HFF-Myc (cell line): ENCODE measurements at places on chromosomes 2 and 18.

GRCh38 chr2:192216336-192216735 is 21.6 kb upstream of the TMEFF2 start:
- no peak for DNase-seq

DNA sequence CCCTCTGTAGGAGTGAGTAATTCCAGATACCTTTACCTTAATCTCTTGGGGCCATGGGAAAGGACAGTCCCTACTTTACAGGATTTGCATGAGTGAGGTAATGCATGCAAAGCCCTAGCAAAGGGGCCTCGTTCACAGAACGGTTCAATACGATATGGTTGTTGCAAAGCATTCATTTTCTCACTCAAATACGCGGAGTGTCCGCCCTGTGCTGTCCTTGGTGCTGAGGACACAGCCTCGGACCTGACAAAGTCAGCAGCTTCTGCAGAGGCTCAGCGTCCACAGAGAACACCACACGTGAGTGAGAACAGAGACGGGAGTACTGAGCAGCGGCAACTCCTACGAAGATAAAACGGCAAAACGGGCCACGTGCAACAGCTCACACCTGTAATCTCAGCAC is 125.7 kb downstream of the EIPR1 start:
- no peak for DNase-seq

DNA sequence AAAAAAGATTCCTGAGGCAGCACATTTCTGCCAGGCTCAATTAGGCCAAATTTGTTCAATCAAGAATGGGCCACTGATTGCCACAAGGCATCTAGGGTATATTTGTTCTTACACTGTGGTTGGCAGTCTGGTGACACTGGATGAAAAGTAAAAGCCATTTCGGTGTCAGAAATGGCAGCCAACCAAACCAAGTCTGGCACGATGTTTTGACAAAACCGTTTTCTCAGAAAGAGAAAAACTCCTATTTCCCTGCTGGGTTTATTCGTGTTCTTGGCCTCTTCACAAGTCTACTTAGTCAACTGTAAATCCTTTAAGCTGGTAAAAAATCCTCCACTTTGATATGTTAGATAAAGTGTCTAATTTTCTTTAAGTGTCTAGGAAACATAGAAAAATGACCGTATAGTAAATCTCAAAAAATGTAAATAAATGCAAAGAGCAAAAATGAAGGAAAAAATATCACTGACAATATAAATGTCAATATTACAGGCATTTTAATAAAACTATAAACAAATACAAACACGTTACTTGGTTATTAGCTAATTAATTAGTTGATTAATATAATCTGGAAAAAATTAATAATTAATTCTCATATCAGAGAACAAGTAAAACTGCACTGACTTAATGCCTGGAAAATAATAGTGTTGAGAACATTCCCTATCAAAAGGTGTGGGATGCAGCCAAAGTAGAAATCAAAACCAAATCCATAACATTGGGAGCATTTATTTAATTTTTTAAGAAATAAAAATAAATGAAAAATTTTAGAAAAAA is 182.0 kb upstream of the ZNF804A start:
- no peak for DNase-seq

DNA sequence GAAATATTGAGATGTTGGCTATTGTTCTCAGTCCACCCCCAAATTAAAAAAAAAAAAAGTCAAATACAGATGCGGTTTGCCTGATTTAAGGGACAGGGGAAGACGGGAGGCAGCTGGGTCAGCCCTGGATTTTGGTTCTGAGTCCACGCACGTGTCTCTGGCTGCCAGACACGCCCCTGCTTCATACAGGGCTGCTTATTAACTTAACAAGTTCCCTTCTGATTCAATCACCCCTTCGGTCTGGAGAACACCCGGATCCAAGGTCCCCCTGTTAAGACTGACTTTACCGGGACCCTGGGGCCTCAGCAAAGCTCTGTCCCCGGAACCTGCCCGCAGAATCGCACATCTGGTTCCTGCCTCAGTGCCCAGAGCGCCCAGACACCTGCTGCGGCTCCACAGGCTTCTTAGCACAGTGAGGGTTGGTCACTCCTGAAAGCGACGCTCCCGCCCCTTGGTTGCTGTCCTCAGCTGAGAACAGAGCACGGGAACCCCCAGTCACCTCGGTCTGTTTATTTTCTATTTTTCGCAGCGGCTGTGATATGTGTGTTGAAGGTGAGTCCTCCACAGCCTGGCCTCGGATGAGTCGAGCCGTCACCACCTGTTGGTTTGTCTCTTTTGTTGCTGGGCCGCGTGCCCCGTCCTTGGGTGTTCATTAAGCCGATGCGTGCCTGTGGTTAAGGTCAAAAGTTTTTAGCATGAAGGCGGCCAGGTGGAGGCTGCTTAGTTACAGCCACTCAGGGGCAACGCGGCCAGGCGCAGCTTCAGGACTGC is 57.2 kb downstream of the RTP5 start:
- DNase-seq: no peak

- no peak for DNase-seq
Observed at GRCh38 chr2:191748059-191748461, 70.1 kb downstream of the NABP1 start.

DNA sequence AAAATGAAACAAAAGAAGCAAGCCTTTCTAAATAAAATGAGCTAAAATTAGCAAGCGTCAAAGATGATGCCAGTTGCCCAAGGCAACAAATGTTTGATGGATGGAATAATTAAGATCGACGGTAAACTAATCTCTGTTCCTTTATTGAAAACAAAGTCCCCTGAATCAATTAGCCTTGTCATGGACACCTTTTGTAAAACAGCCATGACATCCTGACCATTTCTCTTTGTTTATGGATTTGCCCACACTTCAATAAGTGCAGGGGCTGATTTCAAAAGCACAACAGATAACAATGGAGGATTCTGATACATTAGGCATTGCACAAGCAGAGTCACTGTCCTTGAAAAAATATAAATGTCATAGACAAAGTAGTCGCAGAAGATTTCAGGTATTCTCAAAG is 160.1 kb upstream of the HNRNPA3 start:
- DNase-seq: no peak

DNA sequence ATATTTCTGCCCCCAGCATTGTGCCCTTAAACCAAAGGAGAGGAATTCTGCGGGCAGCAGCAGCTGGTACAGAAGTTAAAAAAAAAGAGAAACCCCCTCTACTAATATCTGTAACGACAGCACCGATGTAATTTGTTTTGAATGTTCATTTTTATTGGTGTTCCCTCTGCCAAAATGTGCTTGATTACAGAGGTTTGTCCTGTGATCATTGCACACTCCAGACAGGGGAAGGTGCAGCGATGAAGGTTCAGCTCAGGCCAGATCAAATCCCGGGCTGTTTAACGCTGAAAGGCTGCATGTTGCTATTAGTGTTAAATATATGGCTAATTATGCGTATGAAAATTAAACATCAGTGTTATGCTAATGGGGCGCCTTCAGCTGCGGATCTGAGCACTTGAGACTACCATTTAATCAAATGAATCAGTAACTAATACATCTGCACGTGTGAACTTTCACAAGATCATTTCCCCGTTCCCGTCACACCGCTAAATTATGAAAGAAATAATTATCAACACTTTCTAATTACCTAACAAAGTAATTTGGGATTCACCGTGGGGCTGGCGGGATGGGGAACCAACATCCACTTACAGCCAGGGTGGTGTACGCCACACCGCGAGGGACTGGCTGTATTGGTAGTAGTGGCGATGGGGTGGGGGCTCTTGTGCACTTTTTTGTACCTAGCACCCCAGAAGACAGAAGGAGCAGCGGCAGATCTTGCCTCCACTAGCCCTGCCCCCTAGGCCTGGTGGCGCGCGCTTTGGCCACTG is 1.5 kb upstream of the DLX1 start:
- DNase-seq: no peak

GRCh38 chr2:239677453-239678185 is 276.8 kb upstream of the HDAC4 start:
- no peak for DNase-seq

GRCh38 chr2:227623226-227623625 is 5.9 kb downstream of the SCYGR4 start:
- DNase-seq: no peak

DNA sequence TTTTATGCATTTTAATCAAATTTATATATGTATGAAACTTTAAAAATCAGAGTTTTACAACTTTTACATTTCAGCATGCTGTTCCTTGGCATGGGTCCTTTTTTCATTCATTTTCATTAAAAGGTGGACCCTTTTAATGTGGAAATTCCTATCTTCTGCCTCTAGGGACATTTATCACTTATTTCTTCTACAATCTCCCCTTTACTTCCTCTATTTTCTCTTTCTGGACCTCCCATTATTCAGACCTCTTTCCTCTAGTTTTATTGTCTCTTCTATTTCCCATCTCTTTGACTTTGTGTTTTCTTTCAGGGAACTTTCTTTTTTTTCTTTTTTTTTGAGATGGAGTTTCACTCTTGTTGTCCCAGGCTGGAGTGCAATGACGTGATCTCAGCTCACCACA is 5.7 kb downstream of the PROC start:
- no peak for DNase-seq

- DNase-seq: no peak
Observed at GRCh38 chr2:26086779-26087178, 52.9 kb downstream of the RAB10 start.

DNA sequence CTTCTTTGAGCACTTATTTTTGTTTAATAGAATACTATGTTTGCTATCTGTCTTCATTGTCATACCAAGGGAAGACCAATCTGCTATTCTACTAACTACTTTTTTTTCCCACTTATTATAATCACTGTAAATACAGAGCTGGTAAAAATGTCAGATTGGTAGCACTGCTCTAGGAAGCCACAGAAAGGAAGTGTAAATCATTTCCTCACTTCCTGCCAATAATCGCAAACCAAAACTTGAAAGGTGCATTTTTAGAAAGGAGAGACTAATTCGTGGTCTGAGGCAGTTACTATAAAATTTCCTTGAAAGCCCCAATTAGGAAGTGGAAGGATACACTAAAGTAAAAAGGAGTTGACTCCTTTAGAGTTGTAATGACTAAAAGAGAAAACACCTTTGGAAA is 13.9 kb upstream of the THSD7B start:
- no peak for DNase-seq

DNA sequence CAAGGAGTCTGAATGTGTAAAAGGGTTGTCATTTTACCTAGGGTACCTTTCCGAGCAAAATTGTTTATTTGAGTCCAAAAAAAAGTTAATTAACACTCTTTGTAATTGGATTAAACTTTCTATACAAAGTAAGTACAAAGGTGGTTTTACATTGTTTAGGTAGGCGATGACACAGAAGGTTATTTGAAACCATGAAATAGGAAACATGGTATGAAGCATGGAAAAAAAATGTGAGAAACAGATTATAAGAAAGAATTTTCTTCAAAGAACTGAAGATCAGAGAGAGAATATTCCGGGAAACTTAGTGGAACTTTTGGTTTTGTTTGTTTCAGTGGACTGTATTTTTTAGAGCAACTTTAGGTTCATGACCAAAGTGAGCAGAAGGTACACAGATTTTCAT is 32.7 kb downstream of the CARF start:
- no peak for DNase-seq

- no peak for DNase-seq
Observed at GRCh38 chr18:37525262-37525585, 40.4 kb downstream of the CELF4 start.

DNA sequence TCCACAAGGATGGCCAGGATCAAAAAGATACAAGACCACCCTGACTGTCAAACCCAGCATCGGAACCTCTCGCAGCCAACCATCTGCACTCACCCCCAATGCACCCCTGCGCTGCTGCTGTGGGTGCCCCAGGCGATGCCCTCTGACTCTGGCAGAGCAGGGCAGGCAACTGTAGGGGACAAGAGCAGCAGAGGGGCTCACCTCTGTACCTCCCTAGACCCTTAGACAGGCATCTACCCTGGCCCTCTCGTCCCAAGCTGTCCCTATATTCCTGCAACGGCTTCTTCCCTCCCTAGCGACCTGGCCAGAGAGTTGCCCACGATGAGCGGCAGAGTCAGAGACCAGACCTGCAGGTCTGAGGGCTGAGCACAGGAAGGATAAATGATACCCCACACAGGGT is 128.2 kb downstream of the HDAC4 start:
- DNase-seq: no peak

DNA sequence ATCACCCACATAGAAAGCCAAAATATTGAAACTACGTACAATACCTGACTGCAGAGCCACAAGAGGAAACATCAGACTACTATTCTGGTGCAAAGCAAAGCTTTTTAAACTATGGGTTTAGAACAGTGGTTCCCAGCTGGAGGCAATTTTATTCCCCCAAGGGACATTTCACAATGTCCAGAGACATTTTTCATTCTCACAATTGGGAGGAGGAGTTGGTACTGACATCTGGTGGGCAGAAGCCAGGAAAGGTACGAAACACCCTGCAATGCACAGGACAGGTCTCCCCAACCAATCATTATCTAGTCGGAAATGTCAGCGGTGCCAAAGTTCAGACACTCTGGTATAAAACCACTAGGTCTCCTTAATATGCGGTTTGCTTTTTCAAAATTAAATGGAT is 88.4 kb upstream of the ARL5A start:
- DNase-seq: no peak

DNA sequence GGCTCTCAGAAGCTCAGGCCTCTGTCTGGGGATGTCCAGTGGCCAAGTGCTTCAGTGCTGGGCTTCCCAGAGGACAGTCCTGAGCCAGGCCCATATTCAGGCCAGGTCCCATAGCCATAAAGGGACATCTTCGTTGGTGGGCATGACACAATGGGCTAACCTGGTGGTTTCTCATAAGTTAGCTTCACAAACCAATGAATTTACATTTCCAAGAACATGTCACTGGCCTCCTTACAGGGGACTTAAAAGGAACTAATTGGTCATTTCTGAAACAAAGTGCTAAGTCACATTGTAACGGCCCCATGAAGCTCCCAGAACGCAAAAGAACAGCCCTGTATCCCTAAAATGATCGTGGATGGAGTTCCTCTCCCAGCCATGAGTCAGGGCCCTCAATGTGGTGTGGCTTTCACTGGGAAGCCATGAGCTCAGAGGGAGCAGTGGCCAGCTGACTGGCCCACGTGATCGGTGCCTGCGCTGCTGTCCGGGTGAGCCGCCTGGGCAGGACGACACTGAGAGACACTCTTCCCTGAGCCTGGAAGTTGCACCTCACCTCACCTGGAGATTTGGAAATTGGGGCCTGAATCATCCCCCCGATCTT is 163.7 kb upstream of the APCDD1 start:
- no peak for DNase-seq

DNA sequence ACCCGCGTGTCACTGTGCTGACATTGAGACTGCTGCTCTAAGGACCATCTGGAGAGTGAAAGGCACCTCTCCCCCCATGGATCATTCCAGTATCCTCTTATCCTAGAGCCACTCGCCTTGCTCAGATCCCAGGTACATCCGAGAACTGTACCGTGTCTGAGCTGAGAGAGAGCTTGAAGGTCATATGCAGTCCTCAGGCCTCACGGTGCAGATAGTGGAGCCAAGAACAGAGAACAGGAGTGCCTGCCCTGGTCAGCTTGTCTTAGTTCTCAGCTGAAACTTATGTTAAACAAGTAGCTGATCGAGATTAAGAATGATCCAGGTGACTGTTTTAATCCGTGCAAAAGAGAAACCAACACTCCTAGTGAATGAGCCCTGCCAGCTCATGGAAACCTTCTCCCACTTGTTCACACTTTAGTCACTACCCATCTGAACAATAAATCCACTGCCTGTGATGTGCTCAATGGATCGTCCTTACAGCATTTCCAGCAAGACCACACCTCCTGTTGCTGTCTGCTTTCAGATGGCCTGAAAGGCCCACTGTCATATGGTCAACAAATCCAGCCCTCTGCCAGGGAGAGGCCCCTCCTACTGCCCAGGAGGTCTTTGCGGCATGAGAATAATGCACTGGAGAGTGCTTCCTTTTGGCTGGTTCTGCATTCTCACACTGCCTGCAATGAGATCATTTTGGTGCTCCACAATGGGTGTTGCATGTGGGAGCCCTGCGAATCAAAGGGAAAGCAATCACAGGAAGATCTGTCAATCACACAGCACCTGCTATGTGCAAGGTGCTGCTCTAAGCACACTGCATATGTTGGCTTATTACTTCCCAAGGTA is 43.7 kb upstream of the APCDD1 start:
- no peak for DNase-seq
